Stimulated activated CD8-positive, alpha-beta memory T cell treated with anti-CD3 and anti-CD28 coated beads, Interleukin-7, amount 100 ng/mL, for 4 hours (primary cell): ENCODE measurements at places on chromosomes 4 and X.

GRCh38 chr4:26402458-26402857 lies 81.6 kb downstream of the RBPJ start:
- DNase-seq = no peak

- no peak for DNase-seq
Measured at GRCh38 chr4:108431986-108432385, 188.4 kb upstream of the RPL34 start.

DNA sequence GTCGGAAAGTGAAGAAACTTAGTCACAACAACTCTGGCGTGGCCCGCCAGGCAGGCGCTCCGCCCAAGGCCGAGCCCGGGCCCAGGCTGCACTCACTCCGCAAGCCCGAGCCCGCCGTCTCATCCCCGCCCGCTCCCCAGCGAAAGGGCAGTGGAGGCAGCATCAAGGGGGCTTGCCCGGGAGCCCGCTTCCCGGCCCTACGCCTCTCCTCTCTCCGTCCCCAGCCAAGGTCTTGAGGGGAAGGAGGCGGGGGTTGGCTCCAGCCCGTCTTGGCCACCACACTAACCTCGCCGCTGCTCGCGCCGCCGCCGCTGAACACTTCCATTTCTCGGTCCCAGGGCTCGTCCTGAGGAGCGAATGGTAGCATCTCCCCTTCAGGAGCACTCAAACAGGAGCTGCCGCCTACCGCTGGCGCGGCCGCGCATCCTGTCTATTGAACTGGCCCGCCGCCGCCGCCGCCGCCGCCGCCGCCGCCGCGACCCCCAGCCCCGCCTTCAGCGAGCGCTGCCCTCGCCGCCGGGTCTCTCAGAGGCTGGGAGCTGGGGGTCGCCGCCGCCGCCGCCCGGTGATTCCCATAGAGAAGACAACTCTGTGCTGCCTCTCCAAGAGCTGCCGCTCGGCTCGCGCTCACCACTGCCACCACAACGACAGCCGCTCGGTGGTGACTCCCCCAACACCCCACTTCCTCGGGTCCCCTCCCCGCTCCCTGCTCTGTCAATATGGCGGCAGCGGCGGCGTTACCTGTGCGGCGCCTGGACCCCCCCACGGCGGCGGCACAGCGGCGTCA lies at the start of gene RPS6KA6:
Gene RPS6KA6, minus strand, starts transcription at position 667 of the 787 bp plus-strand sequence. Its CDS starts 300 bp downstream, at position 367.
- DNase-seq = no peak

- no peak for DNase-seq
Measured at GRCh38 chr4:81550388-81550859, 78.7 kb upstream of the RASGEF1B start.

DNA sequence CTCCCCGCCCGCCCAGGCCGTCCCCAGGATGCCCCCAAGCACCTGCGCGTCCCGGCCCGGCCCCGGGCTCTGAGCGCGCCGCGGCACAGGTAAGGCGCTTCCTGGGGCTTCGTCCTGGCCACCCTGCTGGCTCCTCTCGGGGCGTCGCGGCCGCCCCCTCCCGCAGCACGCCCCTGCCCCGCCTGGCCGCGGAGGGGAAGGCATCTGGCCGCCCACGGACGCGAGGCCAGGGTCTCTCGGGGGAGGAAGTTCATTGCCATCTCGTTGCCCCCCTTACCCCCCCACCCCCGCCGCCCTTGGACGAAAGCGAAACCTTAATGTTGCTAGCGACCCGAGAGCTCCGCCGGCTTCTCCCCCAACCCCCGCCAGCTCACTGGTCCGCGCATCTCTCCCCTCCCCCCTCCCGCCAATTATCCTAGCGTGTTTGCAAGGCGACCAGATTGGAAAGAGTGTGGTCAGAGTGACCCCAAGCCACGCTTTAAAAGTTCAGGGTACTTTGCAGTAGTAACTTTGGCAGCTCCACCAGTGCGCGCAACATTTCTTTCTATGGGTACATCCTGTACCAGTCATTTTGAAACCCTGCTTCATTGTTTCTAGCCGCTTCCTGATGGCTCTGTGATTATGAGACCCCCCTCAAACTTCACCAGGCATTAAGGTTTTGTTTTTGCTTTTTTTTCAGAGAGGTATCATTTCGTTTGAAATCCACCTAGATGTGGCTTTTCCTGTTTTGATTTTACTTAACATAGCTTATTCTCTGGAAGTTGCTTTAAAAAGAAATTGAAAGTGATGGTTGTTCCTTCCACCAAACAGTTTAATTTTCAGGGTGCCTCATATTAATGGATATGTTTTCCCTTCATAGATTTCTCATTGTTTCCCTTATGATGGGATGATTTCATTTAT lies 626 bp downstream of the TBC1D1 start:
- peak; percentile 44 for DNase-seq

- no peak for DNase-seq
Measured at GRCh38 chr4:151313306-151314009, 11.9 kb downstream of the SH3D19 start.

DNA sequence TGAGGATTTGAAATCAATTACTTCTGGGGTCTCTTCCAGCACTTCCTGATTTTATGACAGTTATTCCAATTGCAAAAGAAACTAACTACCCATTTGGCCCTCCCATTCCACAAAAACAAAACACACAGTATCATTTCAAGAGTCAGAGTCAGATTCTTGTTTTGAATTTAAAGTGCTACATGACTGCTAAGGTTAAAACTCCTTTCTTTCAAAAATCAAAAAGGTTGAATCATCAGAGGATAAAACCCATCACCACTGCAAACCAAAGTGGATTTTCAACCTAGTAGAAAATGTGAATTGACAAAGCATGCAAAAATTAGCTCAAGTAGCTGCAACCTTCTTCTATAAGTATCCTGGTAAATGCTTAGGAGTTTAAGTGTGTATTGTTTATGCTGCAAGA lies 67.4 kb downstream of the DHX15 start:
- DNase-seq = no peak

- DNase-seq = peak; percentile 18
Measured at GRCh38 chr4:123616951-123617461, 220.4 kb downstream of the SPRY1 start.

DNA sequence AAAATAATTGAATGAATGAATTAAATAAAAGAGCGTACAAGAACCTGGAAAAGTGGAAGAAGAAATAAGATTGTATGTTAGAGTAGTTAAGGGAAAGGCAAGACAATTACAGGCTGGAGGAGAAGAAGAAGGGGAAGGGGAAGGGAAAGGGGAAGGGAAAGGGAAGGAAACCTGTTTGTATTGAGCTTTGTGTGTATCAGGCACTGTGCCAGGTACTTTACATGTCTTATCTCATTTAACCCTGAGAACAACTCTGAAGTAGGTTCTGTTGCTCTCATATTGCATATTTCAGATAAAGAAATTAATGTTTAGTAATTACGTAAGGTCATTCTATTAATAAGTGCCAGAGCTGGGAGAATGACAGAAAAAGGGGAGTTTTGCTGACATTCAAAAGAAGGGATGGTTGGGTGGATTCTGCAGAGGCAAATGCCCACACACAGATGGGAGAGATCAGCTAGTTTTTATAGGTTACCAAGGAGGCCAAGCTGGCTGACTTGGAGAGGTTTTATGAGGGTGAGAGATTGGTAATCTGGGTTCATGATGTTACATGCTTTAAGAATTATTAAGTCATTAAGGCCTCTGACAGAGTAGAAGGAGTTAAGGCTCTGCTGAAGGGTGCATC lies 92.3 kb upstream of the LCORL start:
- DNase-seq = no peak

DNA sequence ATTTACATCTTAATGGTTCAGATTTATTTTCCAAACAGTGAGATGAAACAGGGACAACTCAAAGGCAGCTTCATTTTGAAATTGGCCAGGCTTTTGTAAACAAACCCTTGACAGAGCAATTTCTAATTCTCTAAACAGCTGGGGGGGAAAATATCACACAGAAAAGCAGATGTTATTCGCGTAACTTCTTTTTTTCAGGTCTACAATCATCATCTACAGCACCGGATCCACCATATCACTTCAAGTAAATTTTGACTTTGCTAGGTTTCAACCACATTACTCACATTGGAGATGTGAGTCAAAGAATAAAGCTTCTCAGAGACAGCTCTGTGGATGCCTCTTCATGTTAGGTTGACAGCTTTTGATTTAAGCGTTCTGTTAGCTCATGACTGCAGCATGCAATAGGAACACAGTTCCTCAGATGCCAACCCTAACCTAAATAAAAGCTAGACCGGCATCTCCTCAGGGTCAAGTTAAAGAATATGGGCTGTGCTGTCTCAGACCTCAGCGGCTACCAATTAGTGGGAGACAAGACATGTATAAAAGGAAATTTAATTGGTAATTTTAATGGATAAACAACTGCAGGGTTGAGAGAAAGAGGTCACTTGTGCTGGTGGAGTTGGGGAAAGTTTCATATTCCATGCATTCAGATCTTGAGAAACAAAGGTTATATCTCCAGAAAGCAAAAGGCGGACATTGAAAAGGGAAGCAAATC lies 26.8 kb downstream of the AMELX start:
- DNase-seq = no peak

DNA sequence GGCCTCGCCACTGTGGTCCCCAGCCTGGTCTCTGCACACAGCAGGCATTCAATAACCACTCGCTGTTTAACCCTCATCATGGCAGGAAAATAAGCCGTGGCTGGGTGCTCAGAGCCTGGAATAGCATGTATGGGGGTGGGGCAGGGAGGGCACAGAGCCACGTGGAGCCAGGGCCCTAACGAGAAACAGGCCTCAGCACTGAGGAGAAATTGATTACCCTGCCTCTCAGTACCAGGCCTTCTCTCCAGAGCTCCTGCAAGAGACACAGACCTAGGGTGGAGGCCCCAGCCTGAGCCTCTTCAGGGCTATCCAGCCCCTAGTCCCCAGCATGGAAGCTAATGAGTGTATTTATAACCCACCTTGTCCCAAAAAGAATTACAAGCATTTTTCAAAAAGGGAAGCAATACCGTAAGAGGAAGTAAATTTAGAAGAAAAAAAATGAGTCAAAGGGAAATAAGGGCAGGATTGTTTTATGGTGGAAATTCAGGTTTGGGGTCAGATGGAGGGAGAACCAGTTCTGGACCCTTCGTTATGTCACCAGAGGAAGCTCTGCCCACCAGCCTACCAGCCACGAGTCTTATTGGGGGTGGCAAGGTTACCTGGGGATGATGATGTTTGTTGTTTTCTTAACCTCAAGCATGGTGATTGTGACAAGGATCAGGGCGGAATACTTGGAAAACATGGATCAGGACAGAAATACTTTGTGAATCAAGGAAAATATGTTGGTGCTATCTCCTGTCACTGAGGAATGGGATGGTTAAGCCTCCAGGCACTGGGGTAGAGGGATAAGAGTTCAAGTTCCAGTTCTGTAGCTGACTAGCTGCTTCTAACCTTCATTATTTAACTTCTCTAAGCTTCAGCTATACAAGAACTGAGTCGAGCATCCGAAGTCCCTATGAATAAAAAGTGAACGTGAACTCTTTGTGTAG lies 101.9 kb upstream of the RBPJ start:
- no peak for DNase-seq

DNA sequence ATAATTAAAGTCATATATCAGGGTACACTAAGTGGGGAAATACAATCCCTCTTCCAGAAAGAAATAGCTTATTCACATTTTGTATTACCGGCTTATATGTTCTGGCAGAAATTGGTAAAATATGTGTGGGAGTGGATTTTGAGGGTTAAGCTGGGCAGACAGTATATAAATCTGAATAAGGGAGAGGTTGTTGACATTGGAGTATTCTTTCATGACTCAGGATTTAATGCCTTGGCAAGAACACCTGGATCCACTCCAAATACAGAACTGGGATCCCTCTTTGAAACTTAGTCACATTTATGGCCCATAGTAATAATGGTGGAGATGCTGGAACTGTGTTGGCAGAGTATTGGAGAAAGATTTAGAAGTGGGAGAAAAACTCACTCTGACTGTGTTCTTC lies 54.3 kb upstream of the TET2 start:
- DNase-seq = no peak

DNA sequence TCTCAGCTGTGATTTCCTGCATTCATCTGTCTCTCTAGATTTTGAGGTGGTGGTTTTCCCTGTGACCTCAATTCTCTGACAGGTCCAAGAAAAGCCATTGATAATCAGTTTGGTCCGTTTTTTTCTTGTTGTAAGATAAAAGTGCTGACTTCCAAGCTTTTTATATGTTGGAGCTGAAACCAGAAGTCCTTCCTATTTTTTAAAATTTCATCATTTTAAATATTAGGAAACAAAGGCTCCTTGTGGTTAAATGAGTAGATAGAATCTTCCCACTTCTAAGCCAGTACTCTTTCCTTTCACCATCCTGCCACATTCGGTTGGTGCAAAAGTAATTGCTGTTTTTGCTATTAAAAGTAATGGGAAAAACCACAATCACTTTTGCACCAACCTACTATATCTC lies 18.3 kb downstream of the RNF175 start:
- DNase-seq = no peak

- DNase-seq = no peak
Measured at GRCh38 chr4:119873794-119874325, 192.8 kb downstream of the MAD2L1 start.

DNA sequence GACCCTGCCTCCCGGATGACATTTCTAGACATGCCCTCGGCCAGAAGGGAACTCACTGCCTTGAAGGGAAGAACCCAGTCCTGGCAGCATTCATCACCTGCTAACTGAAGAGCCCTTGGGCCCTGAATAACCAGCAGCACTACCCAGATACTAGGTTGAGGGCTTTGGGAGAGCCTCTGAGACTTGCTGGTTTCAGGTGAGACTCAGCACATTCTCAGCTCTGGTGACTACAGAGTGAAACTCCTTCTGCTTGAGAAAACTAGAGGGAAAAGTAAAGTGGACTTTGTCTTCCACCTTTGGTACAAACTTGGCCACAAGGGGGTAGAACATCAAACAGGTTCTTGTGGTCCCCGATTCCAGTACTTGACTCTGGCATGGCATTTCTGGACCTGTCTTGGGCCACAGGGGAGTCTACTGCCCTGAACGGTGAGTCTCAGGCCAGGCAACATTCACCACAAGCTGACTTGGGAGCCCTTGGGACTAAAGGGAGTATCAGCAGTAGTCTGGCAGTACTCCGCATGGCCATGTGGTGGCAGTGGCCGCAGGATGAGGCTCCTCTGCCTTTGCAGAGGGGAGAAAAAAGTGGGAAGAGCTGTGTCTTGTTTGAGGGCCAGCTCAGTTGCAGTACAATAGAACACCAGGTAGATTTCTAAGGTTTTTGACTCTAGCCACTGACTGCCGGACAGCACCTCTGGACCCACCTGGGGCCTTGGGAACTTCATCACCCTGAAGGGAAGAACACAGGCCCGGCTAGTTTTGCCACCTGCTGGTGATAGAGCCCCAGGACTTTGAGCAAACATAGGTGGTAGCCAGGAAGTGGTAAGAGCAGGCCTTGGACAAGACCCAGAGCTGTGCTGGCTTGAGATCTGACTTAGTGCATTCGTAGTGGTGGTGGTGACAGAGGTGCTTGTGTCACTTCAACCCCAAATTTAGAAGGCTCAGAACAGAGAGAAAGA lies 414.8 kb downstream of the OPHN1 start:
- DNase-seq = no peak

DNA sequence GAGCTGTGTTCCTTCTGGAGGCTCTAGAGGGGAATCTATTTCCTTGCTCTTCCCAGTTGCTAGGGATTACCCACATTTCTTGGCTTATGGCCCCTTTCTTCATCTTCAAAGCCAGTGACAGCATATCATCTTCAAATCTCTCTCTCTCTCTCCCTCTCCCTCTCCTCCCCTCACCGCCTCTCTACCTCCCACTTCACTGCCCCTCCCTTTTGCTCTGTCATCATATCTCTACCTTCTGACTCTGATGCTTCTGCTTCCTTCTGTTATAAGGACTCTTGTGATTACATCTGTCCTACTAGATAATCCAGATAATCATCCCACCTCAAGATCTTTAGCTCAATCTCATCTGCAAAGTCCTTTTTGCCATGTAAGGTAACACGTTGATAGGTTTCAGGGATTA lies 93.1 kb upstream of the TEX13D start:
- DNase-seq = no peak
